ENCODE measurements at places on chromosomes 16 and 17.
A peak's percentile ranks its signal among the peaks of the same experiment; 100 is the strongest.

DNA sequence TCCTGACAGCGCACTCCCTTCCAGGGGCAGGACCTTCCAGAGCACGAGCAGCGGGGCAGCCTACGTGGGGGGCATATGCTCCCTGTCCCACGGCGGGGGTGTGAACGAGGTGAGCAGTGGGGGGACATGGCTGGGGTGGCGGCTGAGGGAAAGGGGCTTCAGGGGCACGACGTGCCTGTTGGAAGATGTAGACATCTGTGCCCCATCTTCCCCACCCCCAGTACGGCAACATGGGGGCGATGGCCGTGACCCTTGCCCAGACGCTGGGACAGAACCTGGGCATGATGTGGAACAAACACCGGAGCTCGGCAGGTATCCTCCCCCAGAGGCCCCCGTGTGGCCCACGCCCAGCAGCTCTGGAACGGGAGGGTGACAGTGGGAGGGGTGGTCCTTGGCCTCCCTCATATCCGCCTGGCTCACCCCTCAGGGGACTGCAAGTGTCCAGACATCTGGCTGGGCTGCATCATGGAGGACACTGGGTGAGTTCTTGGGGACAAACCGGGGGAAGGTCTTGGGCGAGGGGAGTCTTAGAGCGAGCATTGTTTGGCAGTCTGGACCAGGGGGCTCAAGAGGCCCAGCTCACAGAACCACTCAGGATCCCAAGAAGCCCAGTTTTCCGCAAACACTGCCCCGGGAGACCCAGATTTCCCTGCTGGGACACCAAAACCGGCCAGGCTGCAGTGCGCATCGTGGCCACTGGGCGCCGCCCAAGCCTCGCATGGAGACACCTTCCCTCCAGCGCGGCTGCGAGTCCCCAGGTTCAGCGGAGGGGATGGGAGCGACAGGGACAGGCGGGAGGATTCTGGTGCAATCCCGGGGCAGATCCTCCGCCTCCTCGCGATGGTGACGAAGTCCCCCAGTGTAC is 15.7 kb downstream of the ADAM11 start:
- DNase-seq = peak; percentile 76

GRCh38 chr16:50152351-50152806 is 727 bp upstream of the TENT4B start:
- peak; percentile 43 for DNase-seq

- peak; percentile 33 for DNase-seq
These were observed 47.6 kb downstream of the GOSR1 start for GRCh38 chr17:30524847-30525246.

GRCh38 chr16:11100239-11100750 is 155.7 kb downstream of the SOCS1 start:
- peak; percentile 78 for DNase-seq

DNA sequence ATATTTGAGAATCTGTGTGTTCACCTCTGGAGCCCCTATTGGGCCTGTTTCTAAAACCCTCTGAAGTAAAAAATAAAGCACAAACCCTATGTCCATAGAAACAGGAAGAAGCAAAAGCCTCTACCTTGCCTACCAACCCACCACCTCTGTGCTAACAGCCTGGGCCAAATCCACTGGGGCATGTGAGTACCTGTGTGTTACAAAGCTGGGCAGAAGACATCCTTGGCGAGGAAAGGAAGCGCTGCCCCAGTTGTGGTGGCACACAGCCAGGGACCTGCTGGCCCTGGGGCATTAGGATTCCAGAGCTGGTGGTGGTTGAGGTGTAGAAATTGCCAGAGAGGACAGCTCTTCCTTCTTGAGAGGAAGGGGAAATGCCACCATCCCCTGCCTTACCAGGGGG is 30.0 kb downstream of the MYO18A start:
- no peak for DNase-seq

GRCh38 chr16:17603626-17604025 is 132.9 kb upstream of the XYLT1 start:
- DNase-seq = no peak

- no peak for DNase-seq
These were observed 4.1 kb downstream of the USP31 start for GRCh38 chr16:23145186-23145585.

DNA sequence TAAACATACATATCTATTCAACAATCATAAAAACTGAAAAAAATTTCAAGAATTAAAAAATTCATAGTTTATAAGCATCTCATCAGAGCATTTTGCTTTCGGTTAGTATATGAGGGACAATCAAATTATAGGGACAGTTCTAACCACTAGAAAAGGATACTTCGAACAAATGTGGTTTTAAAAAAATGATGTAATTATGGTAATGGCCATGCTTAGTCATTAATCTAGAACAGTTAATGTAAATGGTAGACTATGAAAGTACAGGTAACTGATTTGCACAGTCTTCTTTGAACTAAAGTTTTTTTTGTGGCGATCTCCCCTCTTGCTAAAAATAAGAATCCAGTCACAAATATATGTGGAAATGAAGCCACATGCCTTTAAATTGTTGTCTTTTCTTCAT is 63.5 kb upstream of the PHOSPHO1 start:
- no peak for DNase-seq

- DNase-seq = no peak
These were observed 32.4 kb upstream of the RPTOR start for GRCh38 chr17:80512233-80512632.

GRCh38 chr17:2056206-2057174 is 1.6 kb downstream of the HIC1 start:
- DNase-seq = peak; percentile 49

All from muscle of arm (tissue), 14 donors.